ENCODE measurements at places on chromosomes 2 and 18.

- no peak for DNase-seq
Observed at GRCh38 chr2:8956774-8957173, 46.7 kb downstream of the MBOAT2 start.

GRCh38 chr2:237283131-237283928 is 130.6 kb downstream of the COL6A3 start:
- no peak for DNase-seq

DNA sequence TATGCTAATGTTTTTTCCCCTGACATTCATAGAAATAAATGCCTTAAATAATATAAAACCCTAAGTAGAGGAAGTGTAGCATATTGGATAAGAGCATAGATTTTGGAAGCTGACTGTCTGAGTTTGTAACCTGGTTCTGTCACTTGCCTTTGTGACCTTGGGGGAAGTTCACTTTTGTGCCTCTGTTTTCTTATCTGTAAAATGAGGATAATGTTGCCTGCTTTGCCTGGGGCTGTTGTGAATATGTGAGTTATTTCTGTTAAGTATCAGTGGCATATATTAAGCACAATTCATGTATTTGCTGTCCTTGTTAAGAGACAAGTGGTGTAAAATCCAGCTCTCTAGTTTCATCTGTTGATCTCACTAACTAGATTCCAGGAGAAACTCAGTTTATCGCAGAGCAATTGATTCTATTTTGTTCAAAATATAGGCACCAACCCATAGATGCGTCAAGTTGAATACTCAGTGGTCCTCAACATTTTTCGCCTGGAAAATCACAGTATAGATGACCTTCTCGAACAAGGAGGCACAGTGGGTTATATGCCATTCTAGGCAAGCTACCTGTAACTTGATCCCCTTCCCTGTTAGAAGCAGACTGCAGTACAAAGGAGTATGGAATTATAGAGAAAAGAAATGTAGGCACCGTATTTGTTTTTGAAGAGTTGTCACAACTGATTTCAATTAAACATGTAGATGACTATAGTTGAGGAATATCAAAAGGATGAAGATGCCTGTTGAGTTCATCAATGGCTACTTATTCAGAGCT is 67.0 kb downstream of the SOCS6 start:
- DNase-seq = no peak

DNA sequence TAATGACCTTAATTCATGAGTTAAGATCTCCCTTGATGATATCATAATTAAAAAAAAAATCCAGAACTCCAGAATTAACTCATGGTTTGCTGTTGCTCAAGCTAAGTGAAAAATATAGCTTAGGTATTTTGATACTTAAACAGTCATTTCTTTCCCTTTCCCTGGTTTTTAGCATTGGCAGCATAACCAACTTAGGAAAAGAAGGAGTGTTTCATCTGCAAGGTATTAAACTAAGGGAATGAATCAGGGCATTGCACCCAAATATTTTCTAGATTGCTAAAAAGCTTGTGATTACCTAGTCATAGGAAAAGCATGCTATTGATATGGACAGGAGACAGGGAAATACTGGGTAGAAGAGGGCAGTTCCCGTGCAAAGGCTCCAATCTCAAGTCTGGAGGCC is 207.2 kb downstream of the LRP1B start:
- DNase-seq = no peak

DNA sequence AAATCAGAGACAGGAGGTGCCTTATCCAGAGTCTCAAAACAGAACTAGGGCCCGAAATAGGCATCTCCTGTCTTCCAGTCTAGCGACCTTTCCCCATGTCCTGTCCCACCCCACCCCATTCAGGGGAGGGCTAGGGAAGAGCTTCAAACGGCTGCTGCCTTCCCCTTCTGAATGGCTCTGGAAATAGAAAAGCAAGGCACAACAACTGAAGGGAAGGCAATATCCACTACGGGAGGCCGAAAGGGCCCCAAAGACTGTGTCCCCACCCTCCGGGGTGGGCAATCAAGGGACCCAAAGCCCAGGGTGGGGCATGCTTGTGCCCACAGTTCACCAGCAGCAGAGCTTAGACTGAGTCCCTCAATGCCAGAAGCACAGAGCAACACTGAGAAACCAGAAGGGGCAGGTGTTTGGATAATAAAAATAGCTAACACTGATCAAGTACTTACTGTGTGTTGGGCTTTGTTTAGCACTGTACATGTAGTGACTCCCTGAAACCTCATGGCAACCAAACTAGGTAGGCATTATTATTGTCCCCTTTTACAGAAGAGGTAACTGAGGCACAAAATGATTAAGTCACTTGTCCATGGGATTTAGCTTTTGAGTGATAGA is 38.5 kb downstream of the CYRIA start:
- DNase-seq = no peak

DNA sequence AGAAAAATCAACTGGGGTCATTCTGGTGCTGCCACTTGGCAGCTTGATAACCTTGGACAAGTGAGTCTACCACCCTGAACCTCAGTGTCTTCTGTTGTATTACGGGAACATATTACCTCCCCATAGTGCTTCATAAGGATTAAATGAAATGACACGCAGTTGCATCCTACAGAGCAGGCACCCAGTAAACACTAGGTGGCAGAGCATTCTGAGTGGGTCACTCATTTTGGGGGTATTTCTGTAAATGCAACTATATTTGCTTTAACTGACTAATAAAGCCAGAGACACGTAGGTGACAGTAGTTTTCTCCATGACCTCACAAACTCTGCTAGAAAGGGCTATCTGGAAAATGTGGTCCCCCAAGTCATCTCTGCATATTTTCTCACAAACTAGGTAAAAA is 4.7 kb downstream of the CD226 start:
- DNase-seq = no peak

DNA sequence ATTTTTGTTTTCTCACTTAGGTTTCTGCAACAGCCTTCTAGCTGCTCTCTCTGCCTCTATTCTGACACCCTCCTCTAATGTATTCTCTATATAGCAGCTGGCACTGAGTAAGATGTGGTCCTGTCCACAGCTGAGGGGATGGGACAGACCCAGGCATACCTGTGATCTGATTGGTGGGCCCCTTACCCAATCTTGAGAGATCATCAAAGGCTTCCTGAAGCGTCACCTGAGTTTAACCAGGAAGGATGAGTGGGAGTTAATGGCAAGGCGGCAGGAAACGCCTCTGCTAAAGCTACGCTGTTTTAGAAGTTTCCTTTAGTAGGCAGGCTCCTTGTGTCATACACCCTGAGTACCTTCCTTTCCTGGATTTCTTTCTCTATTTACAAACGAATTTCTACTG is 5.7 kb upstream of the TET3 start:
- DNase-seq = no peak

DNA sequence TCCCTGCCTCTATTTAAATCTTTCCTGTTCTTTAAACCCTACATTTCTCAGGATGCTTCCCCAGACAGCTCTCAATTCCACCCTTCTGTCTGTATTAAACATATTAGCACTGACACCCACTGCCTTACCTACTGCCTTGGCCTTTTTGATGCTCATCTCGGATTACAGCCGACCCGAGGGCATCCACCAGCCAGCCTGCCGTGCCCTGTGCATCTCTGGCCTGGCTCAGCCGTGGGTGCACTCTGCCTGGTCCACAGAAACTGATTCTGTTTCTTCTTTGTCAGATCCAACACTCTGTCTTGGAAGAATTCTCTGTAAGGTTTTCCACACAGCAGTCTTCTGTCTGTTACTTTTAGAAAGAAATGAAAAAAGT is 27.2 kb downstream of the TANC1 start:
- DNase-seq = no peak

- DNase-seq = no peak
Observed at GRCh38 chr2:16617282-16618266, 48.1 kb downstream of the CYRIA start.

DNA sequence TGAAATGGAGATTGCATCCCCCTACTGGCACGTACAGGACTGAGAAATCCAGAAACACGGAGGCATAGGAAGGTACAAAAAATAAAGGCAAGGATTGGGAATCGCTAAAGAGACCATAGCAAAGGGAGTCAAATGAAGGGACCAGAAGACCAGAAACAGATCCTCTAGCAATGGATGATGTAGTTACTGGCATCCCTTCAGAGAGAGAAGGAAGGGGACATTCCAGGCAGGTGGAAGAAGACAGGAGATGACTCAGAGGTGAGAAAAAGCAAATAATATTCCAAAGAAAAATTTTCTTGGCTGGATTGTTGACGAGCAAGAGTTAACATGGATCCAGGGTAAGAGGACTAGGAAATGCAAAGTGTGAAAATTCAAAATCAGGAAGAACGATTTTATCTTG is 78.4 kb upstream of the FZD7 start:
- DNase-seq = no peak
